Stimulated activated CD8-positive, alpha-beta memory T cell treated with anti-CD3 and anti-CD28 coated beads, Interleukin-15, amount 100 ng/mL, for 4 hours (primary cell): ENCODE measurements at places on chromosomes 7 and 10.

GRCh38 chr7:46616636-46617035 lies 695.6 kb upstream of the IGFBP3 start:
- no peak for DNase-seq

GRCh38 chr7:143372070-143372469 lies 9.1 kb upstream of the ZYX start:
- DNase-seq, result no peak

- no peak for DNase-seq
Observed at GRCh38 chr10:61618388-61618961, 44.3 kb upstream of the CABCOCO1 start.

GRCh38 chr7:47378728-47379395 lies 203.0 kb downstream of the TNS3 start:
- DNase-seq, result no peak
